AG04449 (cell line): ENCODE measurements at places on chromosomes 5 and 9.

DNA sequence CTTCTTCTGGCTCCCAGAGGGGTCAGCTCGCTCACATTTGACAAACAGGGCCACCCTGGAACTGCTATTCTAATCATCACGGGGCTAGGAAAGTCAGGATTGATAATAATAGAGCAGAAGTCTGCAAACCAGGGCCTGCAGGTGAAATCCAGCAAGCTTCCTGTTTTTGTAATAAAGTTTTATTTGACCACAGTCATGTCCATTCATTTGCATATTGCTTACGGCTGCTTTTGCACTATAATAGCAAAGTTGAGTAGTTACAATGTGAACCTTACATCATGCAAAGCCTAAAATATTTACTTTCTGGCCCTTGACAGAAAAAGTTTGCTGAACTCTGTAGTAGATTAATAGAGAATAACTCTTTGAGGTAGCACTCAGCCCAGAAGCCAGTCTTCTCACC is 63.2 kb upstream of the CTXN3 start:
- no peak for DNase-seq

- no peak for DNase-seq
Measured at GRCh38 chr9:68844631-68845612, 139.9 kb downstream of the PIP5K1B start.

- no peak for DNase-seq
Measured at GRCh38 chr5:109242518-109242917, 167.3 kb downstream of the PJA2 start.

- no peak for DNase-seq
Measured at GRCh38 chr9:96482476-96482875, 32.5 kb downstream of the HABP4 start.

GRCh38 chr9:16559418-16560188 is 310.9 kb downstream of the BNC2 start:
- DNase-seq, result no peak

DNA sequence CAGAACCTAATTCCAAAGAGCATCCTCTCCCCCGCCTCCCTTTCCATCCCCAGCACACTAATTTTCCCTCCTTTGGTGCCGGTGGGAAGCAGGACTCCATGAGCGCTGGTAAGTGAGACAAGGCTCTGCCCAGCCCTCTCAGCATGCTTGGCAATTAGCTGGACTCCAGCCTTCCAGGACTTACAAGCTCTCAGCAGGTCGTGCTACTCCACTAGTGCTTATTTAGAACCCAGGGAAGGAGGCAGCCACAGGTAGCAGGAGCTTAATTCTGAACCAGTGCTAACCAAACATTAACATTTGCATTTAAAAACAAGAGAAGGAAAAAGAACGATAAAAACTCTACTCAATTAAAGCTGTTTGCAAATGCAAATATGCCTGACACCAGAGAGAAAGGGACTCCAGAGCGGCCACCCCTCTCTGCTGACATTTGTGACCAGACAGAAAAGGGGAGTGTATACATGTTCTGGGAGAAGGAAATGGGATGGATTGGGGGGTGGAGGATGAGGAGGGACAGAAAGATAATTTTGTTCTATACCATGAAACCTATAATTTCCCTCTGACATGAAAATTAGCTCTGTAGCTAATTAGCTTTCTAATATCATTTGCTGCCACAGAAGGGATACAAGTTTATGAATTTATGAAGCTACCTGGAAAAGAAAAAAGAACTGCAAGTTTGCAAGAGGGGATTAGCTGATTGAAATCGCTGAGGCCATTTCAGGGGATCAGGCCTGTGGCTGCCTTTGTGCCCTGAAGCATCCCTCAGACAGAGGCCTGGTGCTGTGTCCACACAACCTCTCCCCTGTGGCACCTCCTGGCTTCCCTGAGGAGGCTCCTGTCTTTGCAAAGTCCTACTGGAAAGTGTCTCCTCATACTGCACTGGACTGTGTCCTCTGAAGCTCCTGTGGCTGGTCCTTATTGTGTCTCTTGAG is 266.3 kb downstream of the SEC61B start:
- no peak for DNase-seq

GRCh38 chr9:15246708-15247107 is 60.3 kb downstream of the TTC39B start:
- no peak for DNase-seq

GRCh38 chr5:129698661-129699060 is 49.2 kb upstream of the MINAR2 start:
- no peak for DNase-seq
